ENCODE measurements at places on chromosomes 2 and 18.

GRCh38 chr2:138707392-138708074, 72.7 kb downstream of the NXPH2 start:
- DNase-seq: no peak

DNA sequence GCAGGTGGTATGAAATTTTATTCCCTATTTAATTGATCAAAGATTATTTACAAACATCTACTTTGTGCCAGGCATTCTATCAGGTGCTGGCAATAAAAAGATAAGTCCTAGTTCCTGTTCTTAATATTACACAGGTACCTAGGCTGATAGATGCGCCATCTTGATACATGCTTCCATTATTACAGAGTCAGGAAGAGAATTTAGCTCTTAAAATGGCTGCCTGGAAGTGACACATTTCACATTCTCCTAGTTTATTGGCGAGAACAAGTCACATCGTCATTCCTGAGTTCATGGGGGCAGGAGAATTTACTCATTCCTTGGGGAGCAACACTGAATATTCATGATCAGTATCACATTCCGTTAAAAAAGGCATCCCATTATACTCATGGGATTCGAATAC, 1.1 kb upstream of the DARS1 start:
- no peak for DNase-seq

DNA sequence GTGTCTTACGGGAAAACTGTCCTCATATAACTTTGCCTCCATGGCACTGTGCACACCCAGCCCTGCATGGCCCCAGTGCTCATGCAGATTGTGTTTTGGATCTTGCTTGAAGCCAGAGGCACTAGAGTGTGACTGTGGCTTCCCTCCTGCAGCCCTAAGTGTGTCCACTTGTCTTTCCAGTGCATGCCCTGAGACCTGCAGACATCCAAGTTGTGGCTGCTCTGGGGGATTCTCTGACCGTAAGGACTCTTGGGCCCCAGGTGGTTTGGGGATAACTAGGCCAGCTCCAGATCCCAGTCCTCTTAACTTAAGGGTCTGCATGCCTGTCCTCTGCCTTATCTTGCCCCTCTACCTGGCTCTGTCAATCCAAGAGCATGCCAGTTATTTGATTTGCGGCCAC, 96.6 kb downstream of the PLB1 start:
- DNase-seq: no peak

- DNase-seq: no peak
These were observed 123.4 kb downstream of the DOCK10 start for GRCh38 chr2:224918626-224919471.

- no peak for DNase-seq
These were observed 120.4 kb downstream of the L3MBTL4 start for GRCh38 chr18:6294148-6294784.

GRCh38 chr2:205878999-205879762, 196.9 kb downstream of the NRP2 start:
- DNase-seq: no peak

GRCh38 chr2:26011990-26012856, 21.7 kb upstream of the RAB10 start:
- DNase-seq: no peak

DNA sequence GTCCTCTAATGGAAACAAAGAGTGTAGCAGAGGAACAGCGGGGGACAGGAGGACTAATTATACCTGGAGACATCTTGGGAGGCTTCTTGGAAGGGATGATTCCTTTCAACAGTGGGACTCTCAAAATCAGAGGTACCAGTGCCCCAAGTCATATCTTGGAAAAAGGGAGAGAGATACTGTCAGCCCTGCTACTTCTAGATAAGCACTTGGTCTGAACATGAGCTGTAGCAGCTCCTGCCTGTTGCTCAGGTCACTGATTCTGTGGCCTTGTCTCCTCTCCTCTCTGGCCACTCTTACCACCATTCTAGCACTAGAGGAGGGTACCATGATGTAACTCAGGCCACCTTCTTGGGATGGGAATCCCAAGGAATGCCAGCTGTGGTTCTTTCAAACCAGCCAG, 54.5 kb downstream of the MFSD6 start:
- no peak for DNase-seq

GRCh38 chr18:50099725-50100407, 95.1 kb downstream of the MYO5B start:
- DNase-seq: no peak

GRCh38 chr2:150191349-150191748, 296.1 kb downstream of the RND3 start:
- no peak for DNase-seq

- no peak for DNase-seq
These were observed 7.6 kb downstream of the ERBB4 start for GRCh38 chr2:212530991-212531390.

DNA sequence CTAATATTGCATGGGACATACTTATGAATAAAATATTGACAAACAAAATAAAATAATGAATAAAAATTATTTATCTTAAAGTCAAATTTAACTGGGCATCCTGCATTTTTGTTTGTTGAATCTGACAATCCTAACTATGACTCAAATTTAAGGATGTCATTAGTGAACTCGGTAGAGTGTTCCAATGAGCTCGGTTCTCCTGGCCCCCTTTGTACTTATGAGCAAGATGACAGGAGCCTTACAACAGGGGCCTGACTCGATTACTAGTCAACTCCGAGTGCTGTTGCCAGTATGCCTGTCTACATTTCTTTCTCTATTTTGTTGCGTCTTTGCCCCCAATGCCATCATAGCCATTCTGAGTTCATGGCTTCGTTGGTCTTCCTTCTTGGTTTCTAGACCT, 40.3 kb downstream of the HRH4 start:
- no peak for DNase-seq

DNA sequence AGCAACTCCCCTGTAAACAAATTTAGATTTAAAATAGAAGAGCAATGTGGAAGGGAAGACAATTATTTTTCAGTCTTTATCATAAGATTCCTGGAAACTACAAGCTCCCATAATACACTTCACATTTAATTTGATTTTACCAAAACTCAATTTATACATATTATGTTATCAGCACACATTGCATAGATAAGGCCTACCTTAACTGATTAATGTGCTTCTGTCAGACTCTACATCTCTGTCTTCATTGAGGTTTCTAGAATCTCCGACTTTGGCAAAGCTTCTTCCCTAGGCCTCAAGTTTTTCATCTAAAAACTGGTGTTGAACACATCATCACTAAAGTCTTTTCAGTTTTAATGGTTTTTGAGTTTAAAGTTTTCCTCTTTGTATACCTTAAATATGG, 366.1 kb downstream of the CLIP4 start:
- DNase-seq: no peak

GRCh38 chr2:197265924-197266323, 44.7 kb downstream of the ANKRD44 start:
- DNase-seq: no peak

DNA sequence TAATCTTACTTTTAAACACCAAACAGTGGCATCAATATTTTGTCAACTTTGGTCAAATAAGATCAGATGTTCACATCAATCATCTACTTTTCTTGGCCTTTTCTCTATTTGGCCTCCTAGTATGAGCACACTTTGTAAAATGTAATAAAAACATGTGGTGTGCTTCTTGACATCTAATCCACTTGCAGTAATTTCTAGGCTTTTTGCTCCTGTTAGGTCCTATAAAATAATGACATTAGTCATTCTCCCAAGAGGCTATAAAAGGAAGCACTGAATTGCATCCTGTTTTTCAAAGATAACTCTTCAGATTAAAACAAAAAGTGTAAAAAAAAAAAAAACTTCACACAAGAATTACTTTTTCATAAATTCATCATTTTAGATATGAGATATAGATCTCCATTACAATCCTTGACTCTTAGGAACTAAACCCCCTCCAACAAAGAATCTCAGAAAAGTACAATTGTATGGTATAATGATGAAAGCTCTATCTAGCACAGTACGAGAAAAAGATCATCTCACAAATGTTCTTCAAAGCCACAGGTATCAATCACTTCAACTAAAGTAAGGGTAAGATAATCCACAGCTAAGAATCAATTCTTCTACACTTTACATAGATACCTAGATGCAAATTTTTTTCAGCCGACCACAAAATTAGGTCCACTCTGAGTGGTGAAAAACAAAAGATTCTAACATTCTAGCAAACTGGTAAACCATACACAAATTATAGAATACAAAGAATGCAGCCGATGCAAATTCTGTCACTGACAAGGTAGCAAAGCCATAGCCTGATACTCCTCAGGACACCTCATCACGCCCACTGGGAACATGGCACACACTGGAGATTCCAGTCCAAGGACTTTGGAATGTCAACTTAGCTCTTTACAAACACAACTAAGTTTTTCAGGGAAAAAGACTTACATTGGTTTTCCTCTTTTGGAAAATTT, 2.7 kb downstream of the BCL2 start:
- DNase-seq: no peak

DNA sequence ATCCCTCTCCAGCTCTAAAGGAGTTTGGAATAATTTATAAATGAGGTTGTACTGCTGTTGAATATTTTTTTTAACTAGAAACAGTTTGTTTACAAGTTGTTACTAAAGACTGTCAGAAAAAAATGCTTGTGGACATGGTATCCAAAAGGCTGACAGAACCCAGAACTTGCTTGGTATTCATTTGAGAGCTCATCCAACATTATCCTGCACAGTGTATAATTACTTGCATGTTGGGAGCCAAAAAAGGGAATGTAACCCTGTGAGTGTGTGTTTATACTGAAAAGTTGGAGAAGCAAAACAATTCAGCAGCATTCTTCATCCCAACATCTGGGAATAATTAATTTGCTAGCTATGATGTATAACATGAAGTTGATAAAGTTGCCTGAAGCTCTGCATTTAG, 42.1 kb upstream of the EHBP1 start:
- DNase-seq: no peak

DNA sequence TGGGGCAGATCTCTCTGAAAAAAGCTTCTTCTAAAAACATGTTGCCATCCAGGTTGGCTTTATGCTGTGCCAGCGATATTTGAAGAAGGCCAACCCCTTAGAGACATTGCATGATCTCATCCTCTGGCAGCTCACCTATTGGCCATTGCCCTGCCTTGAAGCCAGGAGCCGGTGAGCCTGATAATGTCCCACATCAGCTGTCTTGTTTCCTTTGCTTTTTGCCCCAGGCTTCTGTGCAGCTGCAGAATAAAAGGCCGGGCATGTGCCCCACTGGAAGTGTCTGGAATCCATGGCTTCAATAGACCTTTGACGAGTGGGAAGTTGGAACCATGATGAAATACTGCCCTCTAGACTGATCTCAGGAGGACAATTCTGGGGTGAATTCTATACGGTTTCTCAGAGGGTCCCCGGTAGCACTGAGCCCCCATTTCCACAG, 523.5 kb upstream of the ZEB2 start:
- no peak for DNase-seq

DNA sequence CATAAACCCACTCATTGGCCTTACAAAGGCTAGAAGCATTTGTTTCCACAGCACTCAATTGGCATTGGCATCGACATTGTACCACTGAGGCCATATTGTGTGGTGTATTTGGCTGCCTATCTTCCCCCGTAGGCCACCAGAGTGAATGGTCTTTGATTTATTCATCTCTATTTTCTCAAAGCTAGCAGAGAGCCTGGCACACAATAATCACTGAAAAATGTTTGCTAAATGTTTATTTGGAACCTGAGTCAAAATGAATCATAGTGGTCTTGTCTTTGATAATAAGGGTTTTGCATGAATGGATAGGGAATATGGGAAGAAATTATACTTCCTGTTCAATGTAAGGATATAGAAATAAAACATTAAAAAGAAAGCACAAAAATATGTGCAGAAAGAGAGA, 107.3 kb upstream of the SLC8A1 start:
- DNase-seq: no peak

GRCh38 chr2:163675388-163675787, 60.4 kb downstream of the FIGN start:
- no peak for DNase-seq

- DNase-seq: no peak
These were observed 5.1 kb upstream of the DCC start for GRCh38 chr18:52334896-52335295.

- DNase-seq: no peak
These were observed 32.2 kb downstream of the QPCT start for GRCh38 chr2:37376421-37377186.

DNA sequence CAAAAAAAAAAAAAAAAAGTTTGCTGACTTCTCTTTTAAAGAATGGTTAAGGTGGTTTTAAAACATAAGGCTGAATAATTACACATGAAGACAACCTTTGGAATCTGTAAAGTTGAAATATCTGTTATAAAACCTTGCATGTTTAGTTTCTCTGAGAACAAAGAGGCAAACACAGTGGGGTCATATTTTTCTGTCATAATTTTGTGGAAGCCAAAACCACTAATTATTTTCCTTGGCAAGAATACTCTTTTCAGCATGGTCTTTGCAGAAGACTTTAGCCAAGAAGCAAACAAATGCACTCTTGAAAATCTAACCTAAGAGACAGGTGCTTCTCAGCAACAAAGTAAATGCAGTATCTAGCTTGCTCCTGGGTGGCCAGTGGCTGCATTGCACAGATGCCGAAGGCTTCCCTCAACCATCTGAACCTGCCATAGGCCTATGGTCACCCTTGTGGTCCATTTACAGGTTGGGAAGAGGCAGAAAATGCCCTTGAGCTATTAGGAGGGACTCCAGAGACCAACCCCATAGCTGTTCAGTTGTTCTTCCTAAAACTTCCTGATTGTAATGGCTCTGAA, 44.8 kb downstream of the ZAP70 start:
- DNase-seq: no peak

- DNase-seq: no peak
These were observed 34.5 kb upstream of the CCDC93 start for GRCh38 chr2:118048401-118048800.

GRCh38 chr2:98463551-98463971, 18.9 kb downstream of the INPP4A start:
- no peak for DNase-seq

DNA sequence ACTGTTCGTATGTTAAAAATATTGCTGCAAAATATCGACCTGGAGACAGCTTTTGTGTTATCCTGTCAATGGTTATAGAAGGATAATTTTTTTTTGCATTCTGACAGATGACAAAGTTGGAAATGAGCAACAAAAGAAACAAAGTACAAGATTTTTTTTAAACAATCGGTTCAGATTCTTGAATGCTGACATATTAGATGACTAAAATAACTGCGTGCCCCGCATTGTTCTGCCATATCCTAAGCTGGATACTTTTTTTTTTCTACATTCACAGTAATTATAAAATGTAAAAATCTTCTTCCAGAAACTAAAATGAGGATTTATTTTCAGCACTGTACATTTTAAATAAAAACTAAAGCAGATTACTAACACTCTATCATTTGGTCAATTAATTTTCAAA, 67.1 kb downstream of the ABCG8 start:
- DNase-seq: no peak
